DMS153 (cell line): ENCODE measurements at places on chromosomes 16 and 17.

- no peak for DNase-seq
Measured at GRCh38 chr16:30669903-30670824, 11.9 kb downstream of the FBRS start.

DNA sequence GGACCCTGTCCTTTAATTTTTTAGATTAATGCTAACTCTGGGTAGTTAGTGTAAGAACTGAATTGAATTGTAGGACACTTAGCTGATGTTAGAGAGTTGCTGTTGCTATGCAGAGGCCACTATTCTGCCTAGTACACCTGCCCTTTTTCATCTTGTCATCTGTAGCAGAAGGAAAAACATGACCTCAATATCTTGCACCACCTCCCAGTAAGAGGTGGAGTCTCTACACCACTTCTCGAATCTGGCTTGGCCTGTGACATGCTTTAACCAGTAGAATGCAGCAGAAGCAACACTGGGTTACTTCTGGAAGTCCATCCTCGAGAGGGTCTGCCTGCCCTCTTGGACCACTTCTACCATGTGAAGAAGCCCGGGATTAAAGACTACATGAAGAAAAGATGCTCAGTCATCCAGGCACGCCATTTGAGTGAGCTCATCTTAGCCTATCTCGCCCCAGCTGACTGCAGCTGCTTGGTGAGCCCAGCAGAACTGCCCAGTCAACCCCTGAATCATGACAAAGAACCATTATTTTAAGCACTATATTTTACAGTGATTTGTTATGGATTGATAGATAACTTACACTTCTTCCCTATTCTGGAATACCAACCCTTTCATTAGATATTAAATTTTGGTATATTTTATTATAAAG lies 153.5 kb downstream of the MYO1D start:
- DNase-seq: no peak

DNA sequence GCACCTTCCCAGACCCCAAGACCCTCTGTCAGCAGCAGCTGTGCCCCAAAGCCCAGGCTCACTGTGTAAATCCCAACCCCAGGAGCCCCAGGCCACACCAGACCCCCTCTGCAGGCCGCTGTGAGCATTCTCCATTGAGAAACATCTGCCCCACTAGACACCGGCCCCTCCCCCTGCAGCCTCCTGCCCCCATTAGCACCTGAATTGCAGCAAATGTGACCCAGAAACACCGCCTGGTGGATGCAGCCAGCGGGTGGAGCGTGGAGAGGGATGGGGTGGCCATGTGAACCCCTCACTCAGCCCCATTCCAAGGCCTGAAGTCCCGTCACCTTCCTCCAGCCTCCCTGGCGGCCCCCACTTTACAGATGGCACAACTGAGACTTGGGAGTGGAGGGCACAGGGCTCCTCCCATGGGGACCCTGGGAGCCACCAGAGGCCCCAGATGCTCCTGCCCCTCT lies 2.2 kb downstream of the UBALD1 start:
- no peak for DNase-seq

DNA sequence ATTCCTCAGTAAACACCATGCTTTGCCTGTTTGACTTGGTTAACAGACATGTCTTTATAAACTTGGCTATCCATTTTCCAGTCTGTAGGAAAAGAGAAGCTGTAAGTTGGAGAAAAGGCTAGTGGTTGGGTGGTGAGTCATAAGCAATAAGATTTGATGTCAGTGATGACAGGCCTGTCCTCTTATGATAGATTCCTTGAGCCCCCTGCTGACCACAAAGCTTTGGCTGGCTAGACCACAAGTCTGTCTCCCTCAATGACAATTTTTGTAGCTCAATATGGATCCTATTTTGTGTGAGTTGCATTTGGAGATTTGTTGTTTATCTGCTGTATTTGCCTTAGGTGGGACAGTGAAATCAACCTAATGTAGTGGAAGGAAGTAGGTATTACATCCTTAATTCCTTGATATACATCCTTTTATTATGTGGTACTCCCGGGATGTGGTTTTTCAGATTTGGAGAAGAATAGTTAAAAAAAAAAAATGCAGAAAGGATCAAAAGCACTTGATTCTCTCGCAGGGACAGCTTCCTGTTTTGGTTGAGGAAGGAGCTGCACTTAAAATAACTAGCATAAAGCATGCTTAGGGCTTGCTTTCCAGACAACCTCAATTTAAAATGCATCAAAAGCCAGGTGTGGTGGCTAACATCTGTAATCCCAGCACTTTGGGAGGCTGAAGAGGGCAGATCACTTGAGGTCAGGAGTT lies 67.4 kb downstream of the SIAH1 start:
- no peak for DNase-seq

DNA sequence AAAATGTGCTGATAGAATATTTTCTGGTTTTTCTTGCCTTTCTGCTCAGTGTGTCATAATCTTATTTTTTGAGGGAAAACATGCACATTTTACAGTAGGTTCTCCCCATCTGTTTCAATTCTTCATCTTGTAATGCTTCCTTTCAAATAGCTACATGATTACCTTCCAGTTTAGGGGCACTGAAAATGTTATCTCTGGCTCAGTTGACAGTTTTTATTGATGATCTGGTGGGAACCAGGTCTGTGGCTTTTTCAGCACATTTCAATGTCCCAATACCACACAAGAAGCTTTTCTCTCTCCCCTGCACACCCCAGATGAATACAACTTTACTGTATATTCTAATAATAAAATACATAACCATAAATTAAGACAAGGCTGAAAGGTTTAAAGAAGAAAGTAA lies 36.5 kb downstream of the FTO start:
- DNase-seq: no peak

DNA sequence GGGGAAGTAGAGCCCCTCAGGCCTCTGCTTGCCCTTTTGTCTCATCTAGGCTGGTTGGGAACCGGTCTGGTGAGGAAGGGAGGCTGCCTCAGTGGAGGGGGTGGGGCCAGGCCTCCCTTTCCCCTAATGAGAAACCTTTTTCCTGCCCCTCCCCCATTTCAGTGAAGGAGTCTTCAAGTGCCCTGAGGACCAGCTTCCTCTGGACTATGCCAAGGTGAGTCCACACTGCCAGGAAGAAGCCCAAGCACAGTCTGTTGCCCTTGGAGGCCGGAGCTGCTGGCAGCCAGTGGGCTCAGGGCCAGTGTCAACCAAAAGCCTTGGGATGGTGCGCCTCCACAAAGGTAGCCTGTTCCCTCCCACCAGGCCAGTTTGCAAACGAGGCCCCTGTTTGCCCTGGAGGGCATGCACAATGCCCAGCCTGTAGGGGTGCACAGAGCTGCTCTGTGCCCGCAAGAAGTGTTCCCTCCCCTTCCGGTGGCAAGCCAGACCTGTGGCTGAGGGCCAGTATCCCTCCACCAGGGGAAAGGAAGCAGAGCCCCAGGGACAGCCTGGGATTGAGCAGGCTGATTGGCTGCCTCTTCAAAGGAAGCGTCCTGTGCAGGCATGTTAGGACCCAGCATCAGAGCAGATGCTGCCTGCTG lies 3.4 kb downstream of the TRAF4 start:
- no peak for DNase-seq

- no peak for DNase-seq
Measured at GRCh38 chr17:80951121-80952090, 40.2 kb upstream of the CHMP6 start.

GRCh38 chr17:74922172-74922571 lies 883 bp downstream of the USH1G start:
- DNase-seq: no peak

GRCh38 chr17:58268326-58268725 lies 12.4 kb downstream of the MPO start:
- DNase-seq: no peak

GRCh38 chr17:43033948-43034881 lies 9.2 kb downstream of the RND2 start:
- DNase-seq: no peak

DNA sequence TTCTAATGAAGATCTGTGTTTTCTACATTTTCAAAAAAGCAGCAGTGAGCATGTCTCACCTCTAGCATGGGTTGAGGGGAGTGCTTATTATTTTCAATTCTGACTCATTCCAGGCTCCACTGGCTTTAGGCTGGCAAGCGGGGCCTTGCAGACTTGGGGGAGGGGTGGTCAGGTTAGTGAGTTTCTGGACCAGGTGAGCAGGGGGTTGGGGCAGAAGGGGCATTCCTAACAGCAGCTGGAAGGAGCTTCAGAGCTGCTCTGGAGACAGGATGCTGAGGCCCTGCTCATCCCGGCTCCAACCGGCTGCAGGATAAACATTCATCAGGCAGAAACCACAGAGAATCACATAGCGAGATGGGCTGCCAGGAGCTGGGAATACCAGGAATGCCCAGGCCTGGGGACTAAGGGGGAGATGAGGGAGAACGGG lies 10.5 kb upstream of the KRT19 start:
- no peak for DNase-seq

DNA sequence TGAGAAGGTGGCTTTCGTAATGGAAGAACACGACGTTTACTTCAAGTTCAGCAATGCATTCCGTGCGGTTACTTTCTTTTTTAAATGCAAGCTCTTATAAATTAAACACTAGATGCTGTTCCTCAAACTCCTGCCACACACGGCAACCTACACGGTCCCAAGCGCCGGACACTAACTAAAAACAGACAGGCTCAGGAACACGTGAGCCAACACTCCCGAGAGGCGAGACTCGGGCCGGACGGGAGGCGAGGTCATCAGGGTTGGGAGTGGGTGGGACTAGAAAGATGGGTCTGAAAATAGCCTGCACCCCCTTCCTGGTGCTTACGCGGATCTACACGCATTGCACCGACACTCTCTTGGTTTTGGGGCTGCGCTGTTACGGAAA lies 6.4 kb downstream of the CLCN7 start:
- no peak for DNase-seq

GRCh38 chr17:68306819-68307218 lies 15.5 kb downstream of the ARSG start:
- no peak for DNase-seq

- no peak for DNase-seq
Measured at GRCh38 chr16:48862087-48862532, 252.1 kb upstream of the N4BP1 start.

- no peak for DNase-seq
Measured at GRCh38 chr17:63930951-63931575, 1.1 kb downstream of the CD79B start.

DNA sequence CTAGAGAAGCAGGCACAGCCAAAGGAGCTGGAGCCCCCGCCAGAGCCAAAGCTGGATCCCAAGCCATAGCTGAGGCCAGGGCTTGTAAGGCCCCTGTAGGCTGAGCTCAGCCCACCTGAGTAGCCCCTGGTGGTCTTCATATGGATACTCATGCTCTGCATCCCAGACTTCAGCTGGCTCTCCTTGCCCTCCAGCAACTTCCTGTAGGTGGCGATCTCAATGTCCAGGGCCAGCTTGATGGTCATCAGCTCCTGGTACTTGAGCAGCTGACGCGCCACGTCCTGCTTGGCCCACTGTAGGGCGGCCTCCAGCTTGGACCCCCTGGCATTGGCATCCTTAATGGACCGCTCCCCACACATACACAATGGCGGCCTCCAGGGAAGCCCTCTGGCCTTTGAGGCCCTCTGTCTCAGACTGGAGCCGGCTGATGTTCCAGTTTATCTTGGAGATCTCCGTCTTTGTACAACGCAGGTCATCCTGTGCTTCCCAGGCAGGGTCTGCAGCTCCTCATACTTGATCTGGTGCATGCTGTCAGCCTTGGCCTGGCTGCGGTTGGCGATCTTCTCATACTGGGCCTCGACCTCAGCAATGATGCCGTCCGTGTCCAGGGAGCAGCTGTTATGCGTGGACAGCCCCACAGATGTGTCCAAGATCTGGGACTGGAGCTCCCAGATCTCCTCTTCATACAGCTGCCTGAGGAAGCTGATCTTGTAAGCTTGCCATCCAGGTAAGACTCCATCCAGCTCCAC lies 28.9 kb downstream of the IKZF3 start:
- DNase-seq: no peak

DNA sequence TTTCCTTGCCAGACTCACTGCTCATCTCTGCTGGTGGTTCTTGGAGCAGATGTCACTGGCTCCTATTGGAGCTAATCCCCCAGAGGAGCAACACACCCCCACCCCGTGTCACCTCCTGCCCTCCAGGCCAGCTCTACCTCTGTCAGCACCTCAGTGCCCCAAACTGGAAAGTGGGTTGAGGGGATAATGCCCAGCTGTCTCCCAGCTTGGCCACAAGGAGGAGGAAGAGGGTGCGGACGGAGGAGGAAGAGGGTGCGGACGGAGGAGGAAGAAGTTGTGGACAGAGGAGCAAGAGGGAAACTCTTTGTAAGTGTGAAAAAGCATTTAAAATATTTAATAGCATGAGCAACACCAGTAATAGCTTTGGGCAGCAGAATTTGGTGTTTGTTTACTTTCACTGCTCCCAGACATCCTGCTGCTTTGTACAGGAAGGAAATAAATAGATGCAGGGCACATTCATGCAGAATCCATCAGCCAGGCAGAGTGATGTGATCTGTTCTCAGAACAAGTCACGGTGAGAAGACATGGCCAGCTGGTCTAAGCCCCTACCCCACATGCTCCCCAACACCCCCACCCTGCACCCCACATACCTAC lies 82.5 kb downstream of the C17orf67 start:
- no peak for DNase-seq

DNA sequence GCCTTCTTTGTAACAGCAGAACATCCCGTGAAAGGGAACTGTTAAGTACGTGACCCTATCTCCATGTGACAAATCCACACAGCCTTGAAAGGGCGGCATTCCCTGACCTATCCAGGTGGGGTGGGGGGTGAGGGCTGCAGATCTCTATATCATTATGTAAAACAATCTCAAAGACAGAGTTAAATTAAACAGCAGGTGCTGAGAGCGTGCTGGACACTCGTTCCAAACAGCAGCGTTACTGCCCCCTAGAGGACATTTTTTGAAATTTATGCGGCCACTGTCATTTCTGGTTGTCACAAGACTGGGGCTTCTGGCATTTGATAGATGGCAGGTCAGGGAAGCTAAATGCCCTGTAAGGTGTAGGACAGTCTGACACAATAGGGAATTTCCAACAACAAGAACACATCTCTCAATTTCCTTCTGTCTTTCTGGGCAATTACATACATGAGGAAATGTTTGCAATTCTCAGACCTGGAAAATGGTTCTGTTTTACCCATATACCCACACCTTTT lies 6.7 kb upstream of the SLC25A39 start:
- DNase-seq: peak; percentile 48

GRCh38 chr17:27357236-27357635 lies 63.3 kb downstream of the WSB1 start:
- DNase-seq: no peak

DNA sequence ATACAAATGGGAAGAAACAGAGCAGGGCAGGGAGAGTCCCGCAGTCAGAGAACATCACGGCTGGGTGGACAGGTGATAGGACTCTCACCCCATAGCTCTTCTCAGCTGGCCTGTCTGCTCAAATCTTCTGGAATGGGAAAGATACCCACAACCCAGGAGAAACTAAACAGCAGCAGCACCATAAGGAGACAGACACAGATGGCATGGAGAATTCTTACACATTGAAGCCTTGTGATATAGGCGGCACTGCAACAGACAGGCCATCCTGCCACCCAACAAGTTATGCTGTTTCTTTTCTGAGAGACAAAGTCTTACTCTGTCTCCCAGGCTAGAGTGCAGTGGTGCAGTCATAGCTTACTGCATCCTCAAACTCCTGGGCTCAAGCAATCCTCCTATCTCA lies 8.6 kb upstream of the ANKRD40CL start:
- DNase-seq: no peak

- no peak for DNase-seq
Measured at GRCh38 chr17:50276588-50277356, 2.5 kb downstream of the TMEM92 start.

- no peak for DNase-seq
Measured at GRCh38 chr17:9360677-9361081, 214.9 kb downstream of the STX8 start.
